ENCODE measurements at places on chromosomes 16 and 17.

- H3K4me1 ChIP-seq, result peaks cover 49% of the 10 kb centered on the region
- H3K4me3 ChIP-seq, result peak overlapping the region; percentile 89
- peaks cover 11% of the 10 kb centered on the region for H3K36me3 ChIP-seq
- peak overlapping the region; percentile 85 for H3K27ac ChIP-seq
- no peak for DNase-seq
Measured at GRCh38 chr17:79795795-79796443, 958 bp downstream of the CBX8 start.

- no peaks in the 10 kb centered on the region for H3K27me3 ChIP-seq
- peak overlapping the region; percentile 41 for H3K27ac ChIP-seq
- no peak for DNase-seq
- no peaks in the 10 kb centered on the region for H3K4me1 ChIP-seq
Measured at GRCh38 chr16:19542138-19542821, 13.2 kb upstream of the VPS35L start.

- no peaks in the 10 kb centered on the region for H3K4me1 ChIP-seq
- peaks cover 47% of the 10 kb centered on the region for H3K27me3 ChIP-seq
- no peak overlapping the region for H3K4me3 ChIP-seq
- H3K36me3 ChIP-seq, result no peaks in the 10 kb centered on the region
- no peak overlapping the region for H3K27ac ChIP-seq
Measured at GRCh38 chr17:72219137-72219823, 98.5 kb downstream of the SOX9 start.

- H3K27me3 ChIP-seq, result no peaks in the 10 kb centered on the region
- H3K27ac ChIP-seq, result peak overlapping the region; percentile 38
- no peaks in the 10 kb centered on the region for H3K4me1 ChIP-seq
- no peak for DNase-seq
- H3K4me3 ChIP-seq, result no peak overlapping the region
Measured at GRCh38 chr17:50802609-50803571, 32.5 kb upstream of the WFIKKN2 start.

DNA sequence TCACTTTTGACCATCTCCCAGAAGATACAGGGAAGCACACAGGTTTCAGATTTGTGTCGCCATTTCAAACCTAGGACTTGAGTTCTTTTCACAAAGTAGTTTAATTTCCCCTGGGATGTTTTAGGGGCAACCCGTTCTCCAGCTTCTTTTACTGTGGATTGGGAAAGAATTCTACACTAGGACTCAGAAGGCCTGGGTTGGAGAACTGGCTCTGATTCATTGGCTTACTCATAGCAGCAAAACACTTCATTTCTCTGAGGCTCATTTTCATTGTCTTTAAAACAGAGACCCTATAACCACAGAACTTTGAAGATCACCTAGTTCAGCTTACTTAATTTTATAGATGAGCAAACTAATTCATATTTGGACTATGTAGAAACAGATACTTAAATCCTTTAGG is 175.9 kb upstream of the SALL1 start:
- no peaks in the 10 kb centered on the region for H3K36me3 ChIP-seq
- H3K4me1 ChIP-seq, result no peaks in the 10 kb centered on the region
- no peak overlapping the region for H3K27ac ChIP-seq
- no peak overlapping the region for H3K4me3 ChIP-seq

GRCh38 chr17:56879280-56879679 is 34.6 kb downstream of the TRIM25 start:
- peaks cover 9% of the 10 kb centered on the region for H3K27me3 ChIP-seq
- no peak overlapping the region for H3K27ac ChIP-seq
- H3K4me1 ChIP-seq, result peaks cover 6% of the 10 kb centered on the region
- H3K36me3 ChIP-seq, result no peaks in the 10 kb centered on the region
- DNase-seq, result no peak

GRCh38 chr17:9905902-9906301 is 831 bp upstream of the RCVRN start:
- no peaks in the 10 kb centered on the region for H3K27me3 ChIP-seq
- no peaks in the 10 kb centered on the region for H3K36me3 ChIP-seq
- DNase-seq, result no peak
- no peak overlapping the region for H3K4me3 ChIP-seq
- H3K27ac ChIP-seq, result no peak overlapping the region
- peaks cover 3% of the 10 kb centered on the region for H3K4me1 ChIP-seq

GRCh38 chr17:19387921-19388521 is 1.0 kb upstream of the MFAP4 start:
- peaks cover 19% of the 10 kb centered on the region for H3K4me1 ChIP-seq
- H3K27ac ChIP-seq, result no peak overlapping the region
- H3K4me3 ChIP-seq, result no peak overlapping the region
- no peaks in the 10 kb centered on the region for H3K27me3 ChIP-seq

DNA sequence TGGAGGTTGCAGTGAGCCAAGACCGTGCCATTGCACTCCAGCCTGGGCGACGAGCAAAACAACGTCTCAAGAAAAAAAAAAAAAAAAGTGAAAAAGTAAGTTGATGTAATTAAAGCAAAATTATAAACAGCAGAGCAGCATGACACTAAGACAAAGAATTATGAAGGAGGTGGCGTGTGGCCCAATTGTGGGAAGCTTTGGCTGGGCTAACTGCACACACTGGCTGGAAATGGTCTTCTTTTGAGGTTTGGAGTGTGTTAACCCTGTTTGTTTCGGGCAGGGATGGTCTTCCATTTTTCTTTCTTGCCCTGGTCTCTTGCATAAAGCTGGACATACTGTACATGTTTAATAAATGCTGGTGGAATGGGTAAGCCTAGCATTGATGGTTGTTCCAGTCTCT is 54.8 kb downstream of the RAP1GAP2 start:
- no peak overlapping the region for H3K4me3 ChIP-seq
- DNase-seq, result no peak
- peaks cover 25% of the 10 kb centered on the region for H3K27me3 ChIP-seq
- no peak overlapping the region for H3K27ac ChIP-seq
- peaks cover 3% of the 10 kb centered on the region for H3K36me3 ChIP-seq
- H3K4me1 ChIP-seq, result peaks cover 21% of the 10 kb centered on the region

DNA sequence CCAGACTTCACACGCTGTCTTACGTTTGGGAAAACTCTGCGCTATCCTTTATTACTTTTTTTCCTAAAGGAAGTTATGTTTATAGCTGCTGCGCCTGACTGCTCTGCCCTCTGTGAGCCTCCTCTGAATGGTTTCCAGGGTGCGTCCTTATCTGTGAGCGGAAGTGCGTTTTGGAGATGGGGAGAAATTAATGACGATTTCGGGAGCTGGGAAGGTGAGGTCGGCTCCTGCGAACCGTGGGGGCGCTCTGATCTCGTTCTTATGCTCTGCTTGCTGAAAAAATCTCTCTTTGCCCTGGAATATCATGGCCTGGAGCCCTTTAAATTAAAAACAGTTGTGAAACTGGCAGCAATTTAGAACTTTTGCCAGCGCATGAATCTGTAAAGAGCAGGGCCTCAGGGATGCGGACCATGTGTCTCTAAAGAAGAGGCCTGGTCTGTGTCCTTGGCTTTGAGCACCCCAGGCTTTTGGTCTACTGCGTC is 135.7 kb upstream of the ZFHX3 start:
- no peak overlapping the region for H3K27ac ChIP-seq
- no peaks in the 10 kb centered on the region for H3K36me3 ChIP-seq
- H3K4me1 ChIP-seq, result no peaks in the 10 kb centered on the region
- no peak overlapping the region for H3K4me3 ChIP-seq

DNA sequence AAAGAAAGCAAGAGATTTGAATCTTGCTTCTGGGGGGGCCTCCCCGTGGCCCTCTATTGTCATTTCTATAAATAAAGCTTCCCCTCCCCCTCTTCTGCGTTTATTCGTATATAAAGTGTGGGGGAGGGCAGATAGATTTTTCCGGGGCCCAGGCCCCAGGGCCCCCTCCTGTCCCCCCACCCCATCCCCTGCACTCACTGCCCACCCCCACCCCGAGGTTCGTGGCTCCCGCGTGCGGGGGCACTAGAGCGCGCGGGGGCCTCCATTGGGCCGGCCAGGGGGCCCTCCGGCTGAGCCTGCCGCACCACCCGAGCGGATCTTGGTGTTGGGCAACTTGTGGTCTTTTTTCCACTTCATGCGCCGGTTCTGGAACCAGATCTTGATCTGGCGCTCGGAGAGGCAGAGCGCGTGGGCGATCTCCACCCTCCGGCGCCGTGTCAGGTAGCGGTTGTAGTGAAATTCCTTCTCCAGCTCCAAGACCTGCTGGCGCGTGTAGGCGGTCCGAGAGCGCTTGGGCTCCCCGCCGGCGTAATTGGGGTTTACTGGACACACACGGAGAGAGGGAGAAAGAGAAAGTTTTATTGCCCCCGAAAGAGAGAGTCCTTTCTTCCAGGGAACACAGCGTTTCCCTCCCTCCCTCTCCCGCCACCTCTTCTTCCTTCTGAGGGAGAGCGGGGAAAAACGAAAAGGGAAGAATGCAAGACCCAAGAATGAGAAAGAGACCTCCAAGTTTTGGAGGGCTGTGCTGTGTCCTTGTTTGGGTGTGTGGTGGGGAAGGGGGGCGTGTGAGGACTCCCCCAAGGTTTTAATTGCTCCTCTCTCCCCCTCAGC is 1.5 kb downstream of the HOXB4 start:
- no peak for DNase-seq
- no peak overlapping the region for H3K27ac ChIP-seq
- H3K4me1 ChIP-seq, result peaks cover 43% of the 10 kb centered on the region
- peak overlapping the region; percentile 85 for H3K4me3 ChIP-seq
- H3K27me3 ChIP-seq, result peaks cover 33% of the 10 kb centered on the region

DNA sequence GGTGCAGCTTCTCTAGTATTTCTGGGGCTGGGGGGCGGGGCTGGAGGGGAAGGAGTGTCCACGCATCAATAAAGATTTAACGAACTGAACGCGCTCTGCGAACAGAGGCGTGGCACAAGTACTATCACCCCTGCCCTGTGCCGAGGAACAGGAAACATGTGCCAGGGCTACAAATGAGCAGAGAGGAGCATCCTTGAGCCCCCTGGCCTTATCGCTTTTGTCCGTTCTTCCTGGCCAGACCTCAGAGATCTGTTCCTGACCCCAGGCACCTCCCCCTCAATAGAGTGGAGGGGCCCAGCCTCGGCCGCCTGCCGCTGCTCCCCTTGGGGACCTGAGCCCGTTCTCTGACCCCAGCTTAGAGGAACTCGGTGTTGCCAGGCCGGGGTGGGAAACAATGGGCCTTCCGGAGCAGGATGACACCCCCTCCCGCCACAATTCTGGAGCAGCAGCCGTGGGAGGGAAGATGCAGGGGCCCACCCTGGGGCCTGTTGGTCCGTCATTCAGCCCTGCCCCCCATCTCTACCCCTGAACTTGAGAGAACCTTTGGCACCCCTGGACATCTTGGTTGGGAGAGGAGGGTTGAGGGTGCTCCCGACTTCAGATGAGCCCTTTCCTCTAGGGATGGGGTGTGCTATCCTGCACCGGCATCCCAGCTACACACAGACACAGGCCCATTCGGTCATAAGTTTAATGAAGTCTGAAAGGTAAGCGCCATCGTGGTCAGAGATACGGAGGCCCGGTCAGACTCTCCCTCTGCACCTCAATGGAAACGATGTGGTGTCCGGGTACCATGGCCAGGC is 1.1 kb downstream of the NAA38 start:
- H3K27ac ChIP-seq, result no peak overlapping the region
- DNase-seq, result no peak
- H3K27me3 ChIP-seq, result no peaks in the 10 kb centered on the region
- peaks cover 21% of the 10 kb centered on the region for H3K4me1 ChIP-seq
- peaks cover 14% of the 10 kb centered on the region for H3K36me3 ChIP-seq

DNA sequence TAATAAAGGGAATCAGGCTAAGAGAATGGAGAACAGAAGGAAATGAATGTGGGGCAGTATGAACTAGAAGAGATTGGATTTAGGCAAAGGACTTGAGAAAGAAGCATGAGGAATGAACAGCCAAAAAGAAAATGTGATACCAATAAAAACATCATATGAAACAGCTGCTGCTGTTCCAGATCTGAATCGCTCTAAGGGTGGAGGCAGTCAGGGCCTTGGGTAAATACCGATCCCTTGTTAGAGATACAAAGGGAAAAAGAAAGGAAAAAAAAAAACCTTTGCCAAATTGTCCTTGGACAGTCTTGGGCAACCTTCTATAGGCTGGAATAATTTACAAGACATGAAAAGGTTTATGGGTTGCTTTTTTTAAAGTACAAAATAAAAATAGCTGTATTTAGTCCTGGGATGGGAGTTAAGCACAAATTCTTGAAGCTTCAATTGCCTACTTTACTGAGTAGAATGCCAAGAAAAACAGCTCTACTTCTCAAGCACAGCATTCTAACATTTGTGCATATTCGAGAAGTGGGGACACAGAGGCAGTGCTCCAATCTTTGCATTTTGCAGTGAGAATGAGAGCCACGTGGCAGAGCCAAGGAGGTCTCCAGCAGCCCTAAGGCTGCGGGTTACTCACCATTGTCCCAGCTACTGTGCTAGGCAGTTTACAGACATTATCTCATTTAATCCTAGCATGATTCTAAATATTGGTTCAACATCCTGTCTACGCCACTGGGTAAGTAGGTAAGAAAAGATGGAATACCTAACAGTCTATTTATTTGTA is 43.3 kb upstream of the PSMD7 start:
- H3K27ac ChIP-seq, result no peak overlapping the region
- peaks cover 6% of the 10 kb centered on the region for H3K27me3 ChIP-seq
- no peak for DNase-seq
- no peak overlapping the region for H3K4me3 ChIP-seq
- H3K4me1 ChIP-seq, result no peaks in the 10 kb centered on the region
- no peaks in the 10 kb centered on the region for H3K36me3 ChIP-seq

- peak overlapping the region; percentile 100 for H3K4me3 ChIP-seq
- H3K36me3 ChIP-seq, result peaks cover 21% of the 10 kb centered on the region
- peaks cover 57% of the 10 kb centered on the region for H3K4me1 ChIP-seq
- H3K27me3 ChIP-seq, result no peaks in the 10 kb centered on the region
- peak overlapping the region; percentile 100 for H3K27ac ChIP-seq
- no peak for DNase-seq
Measured at GRCh38 chr17:58005031-58005727, 1.9 kb downstream of the SRSF1 start.

DNA sequence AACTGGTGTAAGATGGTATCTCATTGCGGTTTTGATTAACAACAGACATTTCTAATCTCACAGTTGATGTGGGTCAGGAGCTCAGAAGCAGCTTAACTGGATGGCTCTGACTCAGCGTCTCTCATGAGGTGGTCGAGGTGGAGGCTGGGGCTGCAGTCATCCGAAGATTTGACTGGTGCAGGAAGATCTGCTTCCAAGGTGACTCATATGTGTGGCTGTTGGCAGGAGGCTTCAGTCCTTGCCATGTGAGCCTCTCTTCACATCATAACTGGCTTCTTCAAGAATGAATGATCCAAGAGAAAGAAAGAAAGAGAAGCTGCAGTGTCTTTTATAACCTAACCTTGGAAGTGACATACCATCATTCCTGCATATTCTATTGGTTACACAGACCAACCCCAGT is 376.1 kb downstream of the SEC14L1 start:
- no peak overlapping the region for H3K27ac ChIP-seq
- no peaks in the 10 kb centered on the region for H3K4me1 ChIP-seq
- H3K27me3 ChIP-seq, result no peaks in the 10 kb centered on the region
- H3K4me3 ChIP-seq, result no peak overlapping the region

GRCh38 chr16:4098501-4098900 is 17.7 kb downstream of the ADCY9 start:
- peaks cover 11% of the 10 kb centered on the region for H3K4me1 ChIP-seq
- H3K27me3 ChIP-seq, result no peaks in the 10 kb centered on the region
- no peak overlapping the region for H3K4me3 ChIP-seq
